ENCODE measurements at places on chromosomes 5 and 9. TPM values are rescaled to one million over a fixed set of nuclear protein-coding genes. Genes with fewer than 3 reads are reported as not detected.

DNA sequence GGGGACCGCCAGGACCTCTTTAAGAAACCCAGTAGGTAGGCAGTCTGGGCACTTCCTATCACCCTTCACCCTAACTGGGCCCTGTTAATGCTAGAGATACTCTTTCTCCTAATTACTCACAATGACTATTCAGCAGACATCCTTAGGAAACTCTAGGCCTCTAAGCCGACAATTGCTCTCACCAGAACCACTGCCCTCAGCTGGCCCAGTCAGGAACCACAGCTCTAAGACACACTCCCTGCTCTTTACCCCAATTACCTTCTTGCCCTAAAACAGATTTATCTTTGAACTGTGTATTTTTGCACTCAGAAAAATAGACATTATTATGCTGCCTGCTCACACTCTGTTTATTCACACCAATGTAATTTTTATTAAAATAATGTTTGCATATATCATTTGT, 432.6 kb upstream of the SLC30A5 start:
- peak; percentile 49 for DNase-seq

- no peak for DNase-seq
Observed at GRCh38 chr5:170538096-170538465, 34.3 kb downstream of the KCNIP1 start.

- no peak for DNase-seq
Observed at GRCh38 chr9:100739208-100739607, 161.3 kb downstream of the CAVIN4 start.

DNA sequence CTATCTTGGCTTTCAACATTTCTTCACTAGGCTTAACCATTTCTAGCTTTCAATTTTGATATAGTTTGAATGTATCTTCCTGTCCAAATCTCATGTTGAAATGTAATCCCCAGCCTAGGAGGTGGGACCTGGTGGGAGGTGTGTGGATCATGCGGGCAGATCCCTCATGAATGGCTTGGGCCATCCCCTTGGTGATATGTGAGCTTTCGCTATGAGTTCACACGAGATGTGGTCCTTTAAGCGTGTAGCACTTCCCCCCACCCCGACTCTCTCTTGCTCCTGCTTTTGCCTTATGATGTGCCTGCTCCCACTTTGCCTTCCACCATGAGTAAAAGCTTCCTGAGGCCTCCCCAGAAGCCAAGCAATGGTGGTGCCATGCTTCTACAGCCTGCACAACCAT, 40.6 kb downstream of the PHAX start:
- DNase-seq, result no peak

GRCh38 chr5:58236498-58236897, 223.4 kb downstream of the PLK2 start:
- no peak for DNase-seq

DNA sequence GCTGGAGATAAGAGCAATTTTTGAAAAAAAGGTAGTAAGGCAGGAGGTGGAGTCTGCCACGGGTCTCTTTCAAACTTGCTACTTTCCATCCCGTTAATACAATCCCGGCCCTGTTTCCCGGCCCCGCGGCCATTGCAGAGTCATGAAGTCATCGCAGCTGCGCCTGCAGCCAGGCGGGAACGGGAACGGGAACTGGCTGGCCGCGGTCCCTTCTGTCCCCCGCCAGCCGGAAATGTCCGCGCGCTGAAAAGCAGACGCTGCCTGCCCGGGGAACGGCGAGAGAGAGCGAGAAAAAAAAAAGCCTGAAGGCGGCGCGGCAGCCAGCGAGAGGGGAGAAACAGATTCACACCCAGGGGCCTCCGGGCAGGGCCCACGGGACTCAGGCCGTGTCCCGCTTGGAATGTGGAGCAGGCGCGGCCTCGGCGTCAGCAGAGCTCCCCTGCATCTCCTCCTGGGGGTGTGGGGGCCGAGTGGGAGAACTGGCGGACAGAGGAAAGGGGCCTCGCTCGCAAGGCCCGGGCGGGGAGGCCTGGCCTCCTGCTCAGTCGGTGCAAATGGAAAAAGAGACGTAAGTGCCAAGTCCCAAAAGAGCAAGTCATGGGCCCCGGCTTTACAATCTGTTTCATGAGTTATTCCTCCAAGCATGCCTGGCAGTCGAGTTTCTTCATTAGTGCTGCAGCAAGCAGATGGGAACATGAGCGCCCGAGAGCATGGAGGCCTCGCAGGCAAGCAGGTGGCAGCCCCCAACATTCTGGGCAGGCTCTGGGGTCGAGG, 201.2 kb upstream of the GAS1 start:
- peak; percentile 79 for DNase-seq

GRCh38 chr9:113219186-113219936, 1.7 kb downstream of the FKBP15 start:
- DNase-seq, result no peak

- no peak for DNase-seq
Observed at GRCh38 chr5:132768485-132768868, 8.6 kb downstream of the SEPTIN8 start.

ZBTB43 gene
- total RNA-seq, result 40.3 TPM

SLC34A1 gene
- total RNA-seq, result not detected

ODF2 gene
- 421 TPM for total RNA-seq

SLC46A2 gene
- total RNA-seq, result 2.4 TPM

RETREG1 gene
- 24.8 TPM for total RNA-seq

TMEM174 gene
- not detected for total RNA-seq

Measured in testis (tissue), 5 donors.